ENCODE measurements at places on chromosomes 3 and 15.

DNA sequence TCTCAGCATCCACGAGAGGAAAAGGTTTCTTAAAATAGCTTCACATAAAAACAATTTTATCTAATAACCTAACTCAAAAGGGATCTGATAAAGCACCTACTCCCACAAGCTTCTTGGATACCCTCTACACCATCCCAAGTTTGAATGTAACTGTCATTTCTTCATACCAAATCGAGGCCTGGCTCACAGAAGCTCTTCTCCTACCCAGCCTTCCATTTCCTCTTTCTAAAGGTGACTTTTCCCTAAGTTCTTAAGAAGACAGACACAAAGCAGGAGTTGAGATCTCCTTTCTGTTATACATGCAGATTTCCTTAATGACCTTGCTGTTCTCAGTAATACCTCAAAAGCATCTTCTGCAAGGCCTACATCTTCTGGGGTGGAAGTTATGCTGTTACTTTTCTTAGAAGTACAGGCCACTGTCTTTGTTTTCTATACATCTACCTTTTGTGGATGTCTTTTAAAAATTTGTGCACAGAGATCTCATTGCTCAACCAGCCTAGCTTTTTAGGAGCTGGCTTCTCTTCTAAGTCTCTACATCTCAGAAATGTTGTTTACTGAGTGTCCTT lies 3.4 kb upstream of the LRRIQ4 start:
- no peak for DNase-seq

GRCh38 chr3:69539134-69539533 lies 153.2 kb upstream of the FRMD4B start:
- no peak for DNase-seq

GRCh38 chr3:75192146-75192616 lies 471.9 kb upstream of the FRG2C start:
- peak; percentile 68 for DNase-seq

DNA sequence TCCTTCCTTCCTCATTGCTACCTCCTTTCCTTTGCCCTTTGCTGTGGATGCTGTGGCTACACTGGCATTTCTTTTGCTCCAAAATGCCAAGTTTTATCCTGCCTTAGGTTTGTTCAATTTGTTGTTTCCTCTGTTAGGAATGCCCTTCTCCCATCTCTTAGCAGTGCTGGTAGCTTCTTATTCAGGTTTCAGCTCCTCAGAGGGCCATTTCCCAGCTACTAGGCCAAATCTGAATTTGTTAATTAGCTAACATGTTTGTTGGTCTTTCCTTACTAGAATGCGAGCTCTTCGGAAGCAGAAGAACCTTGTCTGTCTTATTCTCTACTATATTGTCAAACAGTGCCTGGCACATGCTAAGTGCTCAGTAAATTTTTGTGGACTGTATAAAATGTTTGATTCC lies 11.0 kb downstream of the MAPK6 start:
- DNase-seq = no peak

- DNase-seq = no peak
These were observed 62.3 kb downstream of the EPHB1 start for GRCh38 chr3:134857356-134857755.

DNA sequence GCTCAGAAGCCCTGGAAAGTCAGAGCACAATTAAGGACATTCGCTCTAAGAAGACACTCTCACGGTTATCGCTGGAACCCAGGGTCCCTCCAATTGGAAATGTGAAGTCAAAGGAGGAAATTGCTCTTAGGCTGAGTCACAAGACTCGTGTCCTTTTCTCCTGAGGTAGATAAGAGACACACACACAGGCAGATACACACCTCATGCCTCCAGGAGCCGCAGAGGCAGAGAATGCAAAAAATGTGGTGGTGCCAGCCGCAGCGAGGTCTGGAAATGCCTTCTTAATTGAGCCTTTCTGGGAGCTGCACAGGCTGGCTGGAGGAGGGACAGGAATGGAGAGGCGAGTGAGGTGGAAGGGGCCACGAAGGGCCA lies 189.3 kb downstream of the OPA1 start:
- no peak for DNase-seq

DNA sequence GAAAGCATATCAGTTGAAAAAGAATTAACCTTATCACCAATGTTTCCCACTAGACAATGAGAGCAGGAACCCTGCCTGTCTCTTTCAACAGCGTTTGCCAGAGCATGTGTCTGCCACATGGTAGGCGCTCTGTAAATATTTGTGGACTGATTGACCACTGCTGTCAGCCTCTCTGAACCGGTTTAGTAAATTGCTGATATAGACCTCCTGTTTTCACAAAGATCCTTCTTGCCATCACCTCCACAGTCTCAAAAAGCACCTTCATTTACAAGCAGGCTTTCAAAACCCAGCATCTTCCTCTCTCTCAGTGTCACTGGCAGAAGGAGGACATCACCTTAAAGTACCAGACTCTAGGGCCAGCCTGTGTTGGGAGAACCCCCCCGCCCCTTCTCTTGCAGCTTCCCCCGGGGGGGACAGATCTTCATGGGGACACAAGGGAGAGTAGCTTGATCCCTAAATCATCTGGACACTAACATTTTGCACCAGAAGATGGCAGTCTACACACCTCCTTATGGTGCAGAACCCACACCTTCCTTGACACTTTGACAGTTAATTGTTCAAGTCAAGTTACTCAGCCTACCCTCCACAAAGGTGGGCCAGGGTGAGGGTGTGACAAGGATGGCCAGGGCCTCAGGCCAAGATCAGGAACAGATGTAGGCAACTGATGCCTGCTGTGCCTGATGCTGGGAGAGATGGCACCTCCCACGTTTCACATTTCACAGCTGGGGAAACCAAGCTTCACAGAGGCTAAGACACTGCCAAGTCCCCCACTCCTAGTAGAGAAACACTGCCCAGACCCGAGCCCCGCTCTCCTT lies 37.8 kb upstream of the USP3 start:
- DNase-seq = peak; percentile 34

- DNase-seq = peak; percentile 74
These were observed 464.9 kb downstream of the MFSD1 start for GRCh38 chr3:159266779-159267178.

DNA sequence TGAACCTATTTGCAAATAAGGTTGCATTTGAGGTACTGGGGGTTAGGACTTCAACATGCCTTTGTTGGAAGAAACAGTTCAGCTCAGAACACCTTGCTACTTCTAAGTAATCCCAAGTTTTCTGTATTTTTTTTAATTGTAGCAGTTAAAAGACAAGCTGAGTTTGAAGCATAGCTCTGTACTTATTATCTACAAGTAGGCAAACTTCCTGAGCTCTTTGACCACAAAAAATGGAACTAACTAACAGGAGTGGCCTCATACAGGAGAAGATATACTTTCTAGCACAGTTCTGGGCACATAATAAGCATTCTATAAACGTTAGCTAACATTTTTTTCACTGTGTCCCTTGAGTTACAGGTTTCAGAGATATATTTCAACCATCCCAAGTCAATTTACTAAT lies 159.2 kb downstream of the CHST2 start:
- DNase-seq = no peak

Data from WTC11 (cell line).